ENCODE measurements at places on chromosomes 13 and 19. TPM values are rescaled to one million over a fixed set of nuclear protein-coding genes. Genes with fewer than 3 reads are reported as not detected.

Gene CAMSAP3
- 28.4 TPM for total RNA-seq

DNA sequence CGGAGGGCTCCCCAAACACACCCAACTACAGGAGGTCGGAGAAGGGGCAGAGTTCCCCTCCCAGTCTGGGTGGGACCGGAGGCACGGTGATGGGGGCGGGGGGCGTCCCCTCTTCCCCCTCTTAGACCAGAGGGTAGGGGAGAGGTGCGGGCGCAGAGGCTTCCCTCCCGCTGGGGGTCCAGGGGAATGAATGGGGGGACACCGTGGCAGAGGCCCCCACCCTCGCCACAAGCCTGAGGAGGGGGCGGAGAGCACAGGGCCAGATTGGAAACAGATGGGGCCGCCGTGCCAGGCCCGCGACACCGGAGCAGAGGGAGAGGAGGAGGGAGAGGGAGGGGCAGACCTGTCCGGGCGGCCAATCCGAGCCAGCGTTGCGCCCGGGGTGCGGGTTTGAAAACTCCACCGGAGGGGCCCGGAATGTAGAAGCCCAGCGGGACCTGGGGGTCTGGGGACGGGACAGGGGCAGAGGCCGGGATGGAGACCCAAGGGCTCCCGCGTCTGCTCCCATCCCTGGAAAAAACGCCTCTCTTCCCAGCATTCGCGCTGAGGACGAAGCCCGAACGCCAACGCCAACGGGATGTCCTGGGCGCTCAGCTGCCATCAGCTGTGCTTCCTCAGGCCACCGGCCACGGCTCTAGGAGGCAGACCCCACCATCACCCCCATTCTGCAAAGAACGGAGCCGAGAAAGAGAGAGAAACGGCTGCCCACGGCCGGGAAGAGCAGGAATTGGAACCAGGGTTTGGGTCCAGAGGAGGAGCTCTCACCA is 46.8 kb downstream of the PTPRS start:
- no peaks in the 10 kb centered on the region for H3K4me1 ChIP-seq
- H3K4me3 ChIP-seq: peak overlapping the region; percentile 74
- peak; percentile 79 for DNase-seq
- H3K27ac ChIP-seq: no peak overlapping the region
- no peaks in the 10 kb centered on the region for H3K27me3 ChIP-seq

- peaks cover 21% of the 10 kb centered on the region for H3K36me3 ChIP-seq
- no peak for DNase-seq
- H3K27me3 ChIP-seq: no peaks in the 10 kb centered on the region
- H3K27ac ChIP-seq: no peak overlapping the region
- H3K4me1 ChIP-seq: no peaks in the 10 kb centered on the region
Observed at GRCh38 chr19:2761309-2761677, 21.5 kb upstream of the SLC39A3 start.

GRCh38 chr13:75913925-75914324 is 277.8 kb downstream of the LMO7 start:
- H3K4me1 ChIP-seq: no peaks in the 10 kb centered on the region
- H3K4me3 ChIP-seq: no peak overlapping the region
- no peaks in the 10 kb centered on the region for H3K36me3 ChIP-seq
- no peak for DNase-seq

DNA sequence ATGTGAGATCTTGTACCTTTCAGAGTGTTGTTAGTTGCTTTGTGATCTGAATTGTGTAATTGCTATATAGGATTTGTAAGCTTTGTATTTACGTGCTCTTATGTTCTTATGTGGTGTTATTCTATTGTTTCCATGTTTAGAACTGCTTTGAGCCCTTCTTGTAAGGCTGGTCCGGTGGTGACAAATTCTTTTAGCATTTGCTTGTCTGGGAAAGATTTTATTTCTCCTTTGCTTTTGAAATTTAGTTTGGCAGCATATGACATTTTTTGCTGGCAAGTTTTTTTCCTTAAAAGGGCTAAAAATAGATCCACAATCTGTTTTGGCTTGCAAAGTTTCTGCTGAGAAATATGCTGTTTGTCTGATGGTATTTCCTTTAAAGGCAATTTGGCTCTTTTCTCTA is 1089.2 kb upstream of the PCDH9 start:
- H3K27ac ChIP-seq: no peak overlapping the region
- H3K27me3 ChIP-seq: no peaks in the 10 kb centered on the region
- H3K4me3 ChIP-seq: no peak overlapping the region
- peaks cover 6% of the 10 kb centered on the region for H3K36me3 ChIP-seq
- H3K4me1 ChIP-seq: no peaks in the 10 kb centered on the region
- DNase-seq: no peak

GRCh38 chr19:1663852-1664251 is 11.4 kb upstream of the TCF3 start:
- H3K36me3 ChIP-seq: peaks cover 1% of the 10 kb centered on the region
- H3K4me3 ChIP-seq: no peak overlapping the region
- no peak for DNase-seq
- peaks cover 10% of the 10 kb centered on the region for H3K27me3 ChIP-seq

Gene ZNF569
- total RNA-seq: 14.2 TPM

DNA sequence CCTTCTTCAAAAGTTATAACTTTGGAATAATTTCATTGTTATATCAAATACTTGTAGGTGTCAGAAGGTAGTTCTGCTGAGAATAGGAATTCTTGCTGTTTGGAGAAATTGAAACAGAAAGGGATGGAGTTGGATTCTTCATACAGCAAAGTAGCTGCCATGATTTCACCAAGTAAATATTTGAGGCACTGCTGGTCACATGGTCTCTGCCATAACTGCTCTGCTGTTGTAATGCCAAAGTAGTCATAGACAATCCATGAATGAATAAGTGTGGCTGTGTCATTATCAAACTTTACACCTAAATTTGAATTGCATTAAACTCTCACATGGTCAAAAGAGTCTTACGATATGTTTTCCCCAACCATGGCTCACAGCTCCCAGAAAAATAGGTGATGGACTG is 308.6 kb downstream of the GPC6 start:
- no peak for DNase-seq
- H3K27me3 ChIP-seq: no peaks in the 10 kb centered on the region
- H3K36me3 ChIP-seq: no peaks in the 10 kb centered on the region
- no peak overlapping the region for H3K27ac ChIP-seq
- peaks cover 7% of the 10 kb centered on the region for H3K4me1 ChIP-seq
- no peak overlapping the region for H3K4me3 ChIP-seq

Gene TINCR
- 0.18 TPM for total RNA-seq

DNA sequence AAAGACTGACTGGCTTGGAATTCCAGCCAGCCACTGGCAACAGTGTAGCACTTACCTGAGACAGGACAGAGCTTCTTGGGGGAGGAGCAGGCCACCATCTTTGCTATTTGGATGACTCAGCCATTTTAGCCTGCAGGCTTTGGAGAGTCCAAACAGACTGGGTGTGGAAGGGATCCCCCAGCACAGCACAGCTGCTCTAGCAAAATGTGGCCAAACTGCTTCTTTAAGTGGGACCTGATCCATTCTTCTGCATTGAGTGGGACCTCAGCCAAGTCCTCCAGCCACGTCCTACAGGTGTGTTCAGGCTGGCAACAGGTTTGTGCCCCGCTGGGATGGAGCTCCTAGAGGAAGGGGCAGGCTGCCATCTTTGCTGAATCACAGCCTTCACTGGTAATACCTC is 80.0 kb downstream of the NDFIP2 start:
- no peak overlapping the region for H3K27ac ChIP-seq
- no peak for DNase-seq
- peaks cover 14% of the 10 kb centered on the region for H3K36me3 ChIP-seq
- no peaks in the 10 kb centered on the region for H3K27me3 ChIP-seq
- no peak overlapping the region for H3K4me3 ChIP-seq
- H3K4me1 ChIP-seq: no peaks in the 10 kb centered on the region

DNA sequence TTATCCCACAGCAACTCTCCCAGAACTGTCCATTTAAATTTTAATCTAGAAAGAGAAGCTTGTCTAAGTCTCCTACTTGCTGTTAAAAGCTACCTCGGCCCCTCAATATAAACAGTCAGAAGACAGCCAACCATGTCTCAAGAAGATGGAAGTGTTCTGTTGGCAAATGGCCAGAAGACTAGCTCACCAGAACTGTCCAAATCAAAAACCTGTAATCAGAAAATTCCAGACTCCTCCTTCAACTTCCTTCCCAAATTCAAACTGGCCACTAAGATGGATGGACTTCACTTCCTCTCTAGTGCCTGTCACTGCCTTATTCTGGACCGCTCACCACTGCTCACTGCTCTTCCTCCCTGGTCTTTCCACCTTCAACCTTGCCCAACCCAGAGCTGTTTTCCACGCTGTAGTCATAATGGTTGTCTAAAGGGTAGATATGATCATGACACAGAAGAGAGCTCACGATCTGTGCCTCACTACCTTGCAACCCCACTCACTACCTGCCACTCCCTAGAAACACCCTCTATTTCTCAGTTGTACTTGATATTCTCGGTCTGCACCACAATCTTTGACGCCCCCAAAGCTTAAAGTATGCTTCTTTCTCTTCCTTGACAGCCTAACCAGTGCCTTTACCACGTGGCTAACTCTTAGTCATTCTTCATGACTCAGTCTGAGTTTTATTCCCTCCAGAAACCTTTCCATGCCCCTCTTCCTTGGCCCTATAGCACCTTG is 9.2 kb downstream of the FGF14 start:
- H3K4me1 ChIP-seq: no peaks in the 10 kb centered on the region
- no peak overlapping the region for H3K4me3 ChIP-seq
- H3K27me3 ChIP-seq: no peaks in the 10 kb centered on the region
- no peak overlapping the region for H3K27ac ChIP-seq
- DNase-seq: no peak

GRCh38 chr19:47813304-47813994 is 8.3 kb upstream of the CRX start:
- no peaks in the 10 kb centered on the region for H3K27me3 ChIP-seq
- no peaks in the 10 kb centered on the region for H3K36me3 ChIP-seq

DNA sequence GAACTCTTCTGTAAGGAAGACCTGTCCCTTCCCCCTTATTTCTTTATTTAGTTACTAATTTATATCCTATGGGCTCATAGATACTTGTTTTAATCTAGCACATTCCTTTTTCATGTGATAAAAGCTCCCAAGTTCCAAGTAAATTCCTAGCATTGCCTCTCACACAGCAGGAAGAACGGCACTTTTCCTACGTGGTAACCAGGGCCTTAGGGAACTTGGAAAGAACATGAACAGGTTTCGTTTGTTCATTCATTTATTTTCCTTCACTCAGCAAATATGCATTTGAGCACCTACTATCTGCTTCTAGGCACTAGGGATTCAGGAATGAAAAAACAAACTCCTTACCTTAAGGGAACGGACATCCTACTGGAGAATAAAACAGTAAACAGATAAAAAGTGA is 125.1 kb downstream of the SIPA1L3 start:
- H3K4me1 ChIP-seq: peaks cover 9% of the 10 kb centered on the region
- no peak overlapping the region for H3K27ac ChIP-seq
- H3K4me3 ChIP-seq: no peak overlapping the region

Gene ABCA7
- total RNA-seq: 34.6 TPM

Gene PABPC3
- 0.26 TPM for total RNA-seq

Gene PTGER1
- total RNA-seq: 0.63 TPM

DNA sequence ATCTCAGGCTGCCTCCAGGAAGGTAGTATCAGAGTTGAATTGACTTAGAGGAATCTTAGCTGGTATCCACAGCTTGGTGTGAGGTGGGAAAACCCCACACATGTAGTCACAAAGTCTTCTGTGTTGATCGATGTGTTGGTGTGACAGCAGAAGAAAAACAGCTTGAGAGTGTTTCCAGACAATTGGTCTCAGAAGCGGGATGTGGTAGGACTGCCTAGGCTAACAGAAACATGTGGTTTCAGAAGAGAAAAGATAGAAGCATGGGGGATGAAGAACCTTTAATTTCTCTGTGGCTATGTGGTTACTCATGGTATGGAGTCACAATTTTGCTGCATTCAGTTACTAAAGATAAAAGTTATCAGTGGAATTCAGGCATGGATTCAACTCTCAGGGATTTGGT is 134.7 kb upstream of the SLITRK5 start:
- no peak for DNase-seq
- no peak overlapping the region for H3K27ac ChIP-seq
- H3K4me1 ChIP-seq: no peaks in the 10 kb centered on the region
- H3K4me3 ChIP-seq: no peak overlapping the region
- H3K36me3 ChIP-seq: no peaks in the 10 kb centered on the region

GRCh38 chr19:30621326-30621920 is 249.2 kb downstream of the ZNF536 start:
- H3K4me3 ChIP-seq: no peak overlapping the region
- no peaks in the 10 kb centered on the region for H3K27me3 ChIP-seq
- DNase-seq: no peak
- no peaks in the 10 kb centered on the region for H3K36me3 ChIP-seq
- no peak overlapping the region for H3K27ac ChIP-seq

GRCh38 chr13:65287405-65287804 is 1942.7 kb downstream of the PCDH9 start:
- H3K36me3 ChIP-seq: no peaks in the 10 kb centered on the region
- H3K4me3 ChIP-seq: no peak overlapping the region
- H3K27me3 ChIP-seq: no peaks in the 10 kb centered on the region
- no peak for DNase-seq
- no peaks in the 10 kb centered on the region for H3K4me1 ChIP-seq
- no peak overlapping the region for H3K27ac ChIP-seq

Gene MYH14
- total RNA-seq: 28.6 TPM
